ENCODE measurements at places on chromosomes 13 and 19.

- DNase-seq, result no peak
Observed at GRCh38 chr13:52405767-52406494, at the start of gene THSD1. Gene THSD1, minus strand, starts transcription at chr13:52406172. Its CDS starts 3,572 bp downstream, at chr13:52402600.

GRCh38 chr13:31074756-31075155, 86.9 kb downstream of the HSPH1 start:
- DNase-seq, result peak; percentile 38

DNA sequence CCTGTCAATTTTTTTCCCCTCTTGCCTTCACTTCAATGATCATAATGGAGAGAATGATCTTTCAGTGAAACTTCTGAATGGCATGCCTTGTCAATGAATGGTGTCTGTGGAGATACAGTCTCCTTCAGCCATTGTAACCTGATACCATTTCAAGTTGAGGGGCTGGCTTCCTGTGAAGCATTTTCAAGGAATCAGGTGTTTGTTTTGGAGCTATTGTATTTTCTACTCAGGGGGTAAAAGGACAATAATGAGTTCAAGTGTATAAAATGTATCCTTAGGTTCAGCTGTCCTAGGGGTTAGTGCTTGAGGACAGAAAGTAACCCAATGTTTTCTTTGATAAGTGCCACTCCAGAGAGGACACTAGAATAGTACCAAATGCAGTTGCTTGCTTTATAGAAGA, 23.8 kb upstream of the CBY2 start:
- no peak for DNase-seq

DNA sequence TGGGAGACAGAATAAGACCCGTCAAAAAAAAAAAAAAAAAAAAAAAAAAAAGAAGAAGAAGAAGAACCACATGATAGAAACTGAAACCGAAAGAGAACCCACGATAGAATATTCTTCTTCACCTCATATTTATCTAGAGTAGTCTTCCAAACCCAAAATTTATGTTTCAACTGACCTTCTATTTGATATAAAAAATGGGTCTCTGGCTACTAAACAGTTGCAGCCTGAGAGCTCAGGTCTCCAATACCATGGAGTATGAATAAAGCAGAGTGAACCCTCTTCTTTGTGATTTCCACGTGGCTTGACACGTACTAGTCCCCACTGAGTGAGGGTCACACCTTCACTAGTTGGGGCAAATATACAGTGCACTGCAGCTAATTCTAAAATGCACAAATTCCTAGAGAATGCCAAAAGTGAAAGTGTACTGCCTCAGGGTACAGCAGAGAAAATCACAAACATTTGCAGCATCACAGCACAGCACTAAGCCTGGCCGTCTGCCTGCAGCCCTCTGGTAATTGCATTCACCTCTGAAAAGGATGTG, 30.8 kb upstream of the RFC3 start:
- peak; percentile 5 for DNase-seq

- no peak for DNase-seq
Observed at GRCh38 chr19:39138221-39139211, 12.9 kb downstream of the PAK4 start.

DNA sequence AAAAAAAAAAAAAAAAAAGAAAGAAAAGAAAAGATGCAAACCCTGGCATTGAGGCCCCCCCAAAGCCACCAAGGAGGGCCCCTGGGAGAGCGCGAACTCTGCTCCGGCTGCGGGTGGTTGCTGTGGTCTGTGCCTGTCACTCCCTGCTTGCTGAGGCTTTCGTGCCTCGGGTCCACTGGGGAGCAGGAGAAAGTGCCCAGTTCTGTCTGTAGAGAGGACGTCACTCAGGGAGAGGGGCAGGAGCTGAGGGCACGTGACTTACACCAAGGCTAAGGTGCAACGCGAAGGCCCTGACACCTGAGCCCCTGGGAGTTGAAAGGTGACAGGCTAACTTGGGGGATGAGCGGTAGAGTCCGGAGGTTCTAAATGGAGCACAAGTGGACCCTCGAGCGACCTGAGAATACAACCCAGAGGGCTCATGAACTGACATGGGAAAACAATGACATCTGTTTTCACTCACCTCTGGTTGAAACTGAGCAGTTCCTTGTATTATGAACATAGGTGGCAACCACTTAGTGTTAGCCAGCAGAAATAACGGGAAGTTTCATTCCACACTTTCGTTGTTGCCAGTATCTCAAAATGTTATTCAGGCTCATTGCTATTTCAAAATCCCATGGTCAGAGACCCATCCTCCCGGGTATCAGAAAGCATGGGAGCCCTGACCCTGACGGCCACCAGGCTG, 69.2 kb upstream of the TM9SF2 start:
- DNase-seq, result no peak

DNA sequence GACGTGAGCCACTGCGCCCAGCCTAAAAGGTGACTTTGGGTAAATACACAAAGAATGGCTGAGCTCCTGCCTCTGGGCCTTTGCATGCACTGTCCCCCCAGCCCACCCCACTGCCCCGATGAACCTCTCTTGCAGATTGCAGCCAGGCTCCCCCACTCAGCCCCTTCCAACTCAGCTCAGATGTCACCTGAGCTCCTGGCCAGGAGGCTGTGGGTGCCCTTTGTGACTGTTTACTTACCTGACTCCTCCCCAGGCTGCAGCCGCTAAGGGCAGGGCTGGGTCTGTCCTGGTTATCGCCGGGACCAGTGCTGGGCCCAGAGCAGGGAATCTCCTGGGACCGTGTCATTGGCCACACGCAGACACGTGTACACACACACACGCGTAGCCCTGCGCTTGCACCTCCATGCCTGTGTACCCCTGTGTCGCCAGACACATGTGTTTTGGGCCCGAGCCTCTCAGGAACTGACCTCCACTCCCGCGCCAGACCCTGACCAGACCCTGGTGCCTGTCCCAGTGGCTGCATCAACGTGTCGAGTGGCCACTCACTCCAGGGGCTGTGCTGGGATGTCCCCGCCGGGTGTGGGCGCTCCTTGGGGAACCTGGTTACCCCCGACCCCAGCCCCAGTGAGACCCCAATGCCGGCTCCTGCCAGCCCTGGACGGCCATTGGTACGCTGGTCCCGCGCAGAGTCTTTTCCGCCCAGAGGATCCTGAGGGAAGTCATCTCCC, 18.7 kb downstream of the EFNA2 start:
- no peak for DNase-seq

DNA sequence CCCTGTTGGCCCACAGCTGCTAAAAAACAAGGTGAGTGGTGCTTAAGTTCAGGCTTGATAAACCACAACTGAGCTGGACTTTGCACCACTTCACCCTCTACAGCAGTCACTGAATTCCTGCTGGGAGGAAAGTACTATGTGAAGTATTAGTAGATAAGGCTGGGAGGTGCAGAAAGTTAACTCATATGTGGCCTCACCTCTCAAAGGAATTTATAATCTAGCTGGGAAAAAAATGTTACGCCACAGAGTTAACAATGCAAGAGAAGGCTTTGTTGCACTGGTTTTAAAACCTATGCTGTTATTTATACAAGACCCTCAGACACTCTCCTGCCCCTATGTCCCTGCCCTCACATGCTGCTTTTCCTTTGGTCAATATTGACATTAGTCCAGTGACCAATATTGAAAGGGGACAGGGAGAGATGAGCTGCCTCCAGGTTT, 60.9 kb downstream of the LIG4 start:
- DNase-seq, result no peak

All from GM12864 (cell line).